ENCODE measurements at places on chromosomes 7 and 10. TPM values are rescaled to one million over a fixed set of nuclear protein-coding genes. Genes with fewer than 3 reads are reported as not detected.

Gene WDFY4
- total RNA-seq: 4.6 TPM

Gene MMD2
- total RNA-seq: 0.24 TPM

Gene PI4K2A
- 11.6 TPM for total RNA-seq

Gene GPR26
- total RNA-seq: 0.72 TPM

Gene BAMBI
- 197 TPM for total RNA-seq

Gene ZNF789
- 8.9 TPM for total RNA-seq

DNA sequence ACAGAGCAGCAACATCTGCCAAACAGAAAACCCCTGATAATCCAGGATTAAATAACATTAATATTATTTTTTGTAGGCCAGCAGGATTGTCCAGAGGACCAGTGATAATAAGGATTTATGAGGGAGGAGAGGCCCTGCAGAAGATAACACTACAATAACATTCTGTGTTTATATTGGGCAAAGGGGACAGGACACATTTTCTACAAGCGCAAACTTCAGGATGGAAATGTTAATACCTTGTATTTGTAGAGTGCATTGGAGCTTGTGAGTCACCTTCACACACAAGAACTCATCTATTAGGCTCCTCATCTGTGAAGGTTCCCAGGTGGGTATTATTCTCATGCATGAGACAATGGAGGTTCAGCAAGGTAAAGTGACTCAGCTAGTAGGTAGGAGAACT lies 51.0 kb downstream of the BAMBI start:
- DNase-seq: peak; percentile 63

- no peak for DNase-seq
These were observed 162.0 kb downstream of the KLF6 start for GRCh38 chr10:3622845-3623621.

- DNase-seq: no peak
These were observed 301.0 kb upstream of the NPVF start for GRCh38 chr7:25529320-25529719.

- DNase-seq: no peak
These were observed 7.2 kb downstream of the TNPO3 start for GRCh38 chr7:129047761-129048160.

- no peak for DNase-seq
These were observed 17.9 kb downstream of the OR6V1 start for GRCh38 chr7:143069912-143070500.

DNA sequence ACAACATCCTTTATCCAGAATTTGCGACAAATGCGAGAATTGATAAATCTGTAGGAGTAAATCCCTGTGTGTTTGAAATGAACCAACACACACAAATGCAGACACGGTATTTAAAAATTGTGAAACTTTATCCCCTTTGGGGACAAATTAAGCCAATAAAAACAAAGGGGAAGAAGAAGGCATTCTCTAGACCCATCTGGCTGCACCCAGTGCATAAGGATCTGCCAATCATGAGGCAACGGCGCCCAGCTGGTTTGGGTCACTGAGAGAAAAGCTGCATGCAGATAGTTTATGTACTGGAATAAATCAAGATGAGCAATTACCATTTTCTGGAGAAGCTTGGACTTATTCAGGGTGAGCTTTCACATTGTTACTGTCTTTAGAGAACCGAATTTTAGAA lies 45.7 kb downstream of the VAX1 start:
- no peak for DNase-seq

- DNase-seq: no peak
These were observed 8.0 kb upstream of the MBL2 start for GRCh38 chr10:52780391-52781155.

DNA sequence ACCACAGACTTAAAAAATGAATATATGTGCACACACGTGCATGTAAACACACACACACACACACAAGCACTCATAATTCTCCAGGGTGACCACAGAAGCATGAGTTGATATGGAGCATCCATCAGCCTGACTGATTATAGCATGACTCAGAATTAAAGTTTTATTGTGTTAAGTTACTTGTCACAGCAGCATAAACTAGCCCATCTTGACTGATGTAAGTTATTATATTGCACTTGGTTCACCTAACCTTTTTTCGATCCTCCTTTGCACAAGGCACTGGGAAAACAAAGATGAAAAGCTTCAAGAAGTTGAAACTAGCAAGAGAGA lies 18.8 kb upstream of the SLC35G1 start:
- no peak for DNase-seq
